ENCODE measurements at places on chromosomes 2 and 18.

GRCh38 chr18:72063001-72063400, 481.1 kb downstream of the CBLN2 start:
- no peak for DNase-seq

GRCh38 chr2:45595721-45596435, 15.2 kb downstream of the SRBD1 start:
- DNase-seq, result no peak

DNA sequence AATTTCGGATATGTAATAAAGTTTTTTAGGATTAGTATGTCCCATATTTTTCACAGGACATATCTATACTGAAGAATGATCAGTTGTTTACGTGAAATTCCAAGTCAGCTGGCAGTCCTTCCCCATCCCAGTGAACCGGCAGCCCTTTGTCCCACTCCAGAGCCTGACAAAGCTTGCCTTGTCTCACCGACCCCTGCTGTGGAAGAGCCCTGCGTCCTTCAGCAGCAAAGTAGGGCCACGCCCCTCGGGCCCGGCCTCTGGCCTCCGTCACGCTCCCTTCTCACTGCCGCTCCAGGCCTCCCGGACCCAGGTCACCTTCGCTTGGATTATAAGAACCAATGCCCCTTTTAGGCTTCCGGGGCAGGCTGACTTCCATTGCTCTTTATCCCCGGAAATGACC, 89.8 kb upstream of the TGIF1 start:
- no peak for DNase-seq

- DNase-seq, result no peak
Observed at GRCh38 chr2:186422226-186422625, 63.8 kb upstream of the ZC3H15 start.

GRCh38 chr2:62631160-62632085, 74.1 kb upstream of the EHBP1 start:
- DNase-seq, result no peak

DNA sequence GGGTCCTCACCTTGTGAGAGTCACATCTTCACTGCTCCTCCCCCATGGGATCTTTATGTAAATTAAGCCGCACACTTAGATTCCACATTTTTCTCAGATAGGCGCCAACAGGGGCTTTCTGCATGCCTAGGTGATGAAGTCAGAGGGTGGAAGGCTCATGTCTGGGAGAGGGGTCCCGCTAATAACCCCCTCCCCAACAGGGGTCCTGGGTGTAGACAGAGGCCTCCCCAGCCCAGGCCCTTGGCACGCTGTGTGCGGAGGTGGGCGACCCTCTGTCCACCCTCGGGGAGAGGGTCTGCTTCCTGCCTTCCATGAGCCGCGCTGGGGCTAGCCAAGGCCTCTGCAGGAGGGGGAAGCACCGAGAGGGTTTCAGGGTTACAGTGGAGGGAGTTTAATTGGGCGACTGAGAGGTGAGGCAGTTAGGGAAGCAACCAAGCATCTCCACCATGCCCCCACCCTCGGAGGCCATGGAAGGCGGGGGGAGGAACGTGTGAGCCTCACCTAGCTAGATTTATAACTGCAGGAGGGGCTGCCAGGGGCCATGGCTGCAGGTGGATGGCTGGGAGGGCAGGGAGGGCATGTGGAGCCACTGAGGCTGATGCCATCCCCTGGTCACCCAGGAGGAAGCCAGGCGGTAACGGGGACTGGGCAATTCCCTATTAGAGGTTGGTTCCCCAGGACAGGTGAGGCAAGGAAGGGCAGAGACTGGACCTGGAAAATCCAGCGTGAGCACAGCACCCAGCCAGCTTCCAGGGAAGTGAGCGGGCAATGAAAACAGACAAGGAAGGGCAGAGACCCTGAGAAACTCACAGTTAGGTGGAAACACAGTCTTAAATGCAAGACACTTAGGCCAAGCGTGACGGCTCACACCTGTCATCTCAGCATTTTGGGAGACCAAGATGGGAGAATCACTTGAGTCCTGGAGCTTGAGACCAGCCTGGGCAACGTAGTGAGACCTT, 7.7 kb upstream of the PXDN start:
- DNase-seq, result no peak

DNA sequence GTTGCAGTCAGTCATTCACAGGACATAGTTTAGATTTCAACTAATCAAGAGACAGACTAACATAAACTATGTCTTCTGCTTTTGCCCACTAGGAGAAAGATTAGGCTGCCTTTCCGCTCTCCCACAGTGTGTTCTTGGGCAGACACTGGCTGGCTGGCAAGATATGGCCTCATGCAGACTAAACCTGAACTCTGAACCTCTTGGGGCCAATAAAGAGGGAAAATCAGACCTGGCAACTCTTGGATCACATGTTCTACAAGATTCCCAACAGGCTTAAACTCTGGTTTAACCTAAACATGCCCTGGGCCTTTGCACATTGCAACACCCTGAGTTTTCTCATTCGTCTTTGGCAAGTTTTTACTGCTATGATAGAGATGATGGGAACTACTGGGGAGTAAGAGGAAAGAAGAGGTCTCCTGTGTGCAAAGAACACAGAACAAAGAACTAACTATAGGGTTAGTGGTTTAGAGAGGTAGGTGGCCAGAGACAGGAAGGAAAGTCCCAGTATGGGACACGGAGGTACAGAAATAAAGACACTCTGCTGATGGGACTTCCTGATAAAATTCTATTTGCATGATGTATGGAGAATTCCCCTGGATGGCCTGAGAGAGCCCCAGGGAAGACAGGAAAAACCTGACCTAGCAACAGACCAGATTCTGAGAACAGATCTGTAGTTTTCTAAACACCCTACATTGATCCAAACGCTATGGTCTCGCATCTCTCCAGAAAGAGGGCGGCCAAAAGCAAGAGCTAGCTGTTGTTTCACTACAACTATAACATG, 2.0 kb upstream of the ATRAID start:
- DNase-seq, result no peak

- no peak for DNase-seq
Observed at GRCh38 chr2:23824777-23825212, 102.1 kb downstream of the ATAD2B start.

DNA sequence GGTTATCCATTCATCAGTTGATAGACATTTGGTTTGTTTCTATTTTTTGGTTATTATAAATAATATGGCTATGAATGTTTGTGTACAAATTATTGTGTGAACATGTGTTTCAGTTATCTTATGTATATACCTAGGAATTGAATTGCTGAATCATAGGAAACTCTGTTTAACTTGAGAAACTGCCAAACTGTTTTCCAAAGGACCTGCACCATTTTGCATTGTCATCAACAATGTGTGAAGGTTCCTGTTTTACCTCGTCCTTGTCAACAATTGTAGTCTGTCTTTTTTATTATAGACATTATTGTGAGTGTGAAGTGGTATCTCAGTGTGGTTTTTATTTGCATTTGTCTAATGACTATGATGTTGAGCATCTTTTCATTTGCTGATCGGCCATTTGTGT, 17.1 kb downstream of the PDK1 start:
- DNase-seq, result no peak

DNA sequence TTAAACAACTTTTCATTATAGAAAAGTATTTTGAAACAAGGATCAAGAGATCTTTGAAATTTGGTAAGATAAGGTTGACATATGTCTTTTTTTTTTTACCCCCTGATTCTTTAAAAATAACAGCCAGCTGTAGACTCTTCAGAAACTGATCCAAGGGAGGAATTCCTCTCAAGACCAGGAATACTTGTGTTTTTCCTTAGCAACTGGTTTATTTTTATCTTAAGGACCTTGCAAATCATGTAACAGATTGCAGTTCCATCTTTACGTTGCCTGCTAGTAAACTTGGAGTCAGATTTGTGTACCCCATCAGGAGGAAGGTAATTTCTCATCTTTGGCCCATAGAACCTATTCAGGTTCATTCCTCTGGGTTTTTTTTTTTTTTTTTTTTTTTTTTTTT, 71.6 kb downstream of the BOLA3 start:
- no peak for DNase-seq

DNA sequence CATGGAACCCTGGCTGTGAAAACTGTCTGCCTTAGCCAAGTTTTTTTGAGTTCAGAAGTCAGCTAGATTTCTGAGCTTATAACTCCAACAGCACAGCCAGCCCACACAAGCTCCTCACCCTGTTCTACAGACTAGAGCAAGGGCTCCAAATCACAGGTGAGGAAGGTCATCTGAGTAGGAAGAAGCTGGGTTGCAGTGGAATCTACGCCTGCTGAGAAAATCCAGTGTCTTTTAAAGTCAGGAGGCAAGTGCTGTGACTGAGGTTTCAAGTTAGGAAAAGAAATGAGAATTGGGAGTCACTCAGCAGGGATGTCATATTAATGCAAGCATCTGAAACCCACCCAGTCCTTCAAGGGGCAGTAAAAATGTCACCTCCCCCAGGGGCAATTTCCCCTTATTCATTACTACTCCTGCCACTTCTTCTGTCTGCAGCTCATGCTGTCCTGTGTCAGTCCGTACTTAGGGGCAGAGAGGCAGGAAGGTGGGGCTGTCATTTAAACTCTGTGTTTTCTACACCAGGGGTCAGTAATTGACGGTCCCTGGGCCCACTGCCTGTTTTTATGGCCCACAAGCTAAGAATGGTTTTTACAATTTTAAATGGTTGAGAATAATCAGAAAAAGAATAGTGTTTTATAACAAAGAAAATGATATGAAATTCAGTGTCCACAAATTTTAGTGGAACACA, 551.1 kb downstream of the BCL11A start:
- DNase-seq, result no peak

- peak; percentile 73 for DNase-seq
Observed at GRCh38 chr18:59697236-59697932, at the start of gene CCBE1. Gene CCBE1 (minus strand): TSS chr18:59697423.

GRCh38 chr2:79774016-79774415, 261.2 kb downstream of the CTNNA2 start:
- DNase-seq, result no peak

GRCh38 chr2:36406296-36406695, 50.7 kb downstream of the CRIM1 start:
- DNase-seq, result no peak

- DNase-seq, result no peak
Observed at GRCh38 chr2:145751629-145752028, 1231.7 kb upstream of the ZEB2 start.

- no peak for DNase-seq
Observed at GRCh38 chr2:234298918-234299317, 198.0 kb downstream of the ARL4C start.

GRCh38 chr2:33735096-33735495, 136.0 kb upstream of the FAM98A start:
- no peak for DNase-seq

DNA sequence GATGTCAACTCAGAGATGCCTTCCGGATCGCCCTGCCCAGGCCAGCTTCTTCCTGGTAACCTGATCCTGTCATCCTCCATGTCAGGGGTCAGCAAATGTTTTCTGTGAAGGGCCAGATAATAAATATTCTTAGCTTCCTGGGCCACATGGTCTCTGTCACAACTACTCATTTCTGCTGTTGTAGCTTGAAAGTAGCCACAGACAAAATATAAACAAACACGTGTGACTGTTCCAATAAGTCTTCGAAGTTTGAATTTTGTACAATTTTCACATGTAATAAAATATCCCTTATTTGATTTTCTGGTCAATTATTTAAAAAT, 35.8 kb downstream of the ANXA4 start:
- no peak for DNase-seq

DNA sequence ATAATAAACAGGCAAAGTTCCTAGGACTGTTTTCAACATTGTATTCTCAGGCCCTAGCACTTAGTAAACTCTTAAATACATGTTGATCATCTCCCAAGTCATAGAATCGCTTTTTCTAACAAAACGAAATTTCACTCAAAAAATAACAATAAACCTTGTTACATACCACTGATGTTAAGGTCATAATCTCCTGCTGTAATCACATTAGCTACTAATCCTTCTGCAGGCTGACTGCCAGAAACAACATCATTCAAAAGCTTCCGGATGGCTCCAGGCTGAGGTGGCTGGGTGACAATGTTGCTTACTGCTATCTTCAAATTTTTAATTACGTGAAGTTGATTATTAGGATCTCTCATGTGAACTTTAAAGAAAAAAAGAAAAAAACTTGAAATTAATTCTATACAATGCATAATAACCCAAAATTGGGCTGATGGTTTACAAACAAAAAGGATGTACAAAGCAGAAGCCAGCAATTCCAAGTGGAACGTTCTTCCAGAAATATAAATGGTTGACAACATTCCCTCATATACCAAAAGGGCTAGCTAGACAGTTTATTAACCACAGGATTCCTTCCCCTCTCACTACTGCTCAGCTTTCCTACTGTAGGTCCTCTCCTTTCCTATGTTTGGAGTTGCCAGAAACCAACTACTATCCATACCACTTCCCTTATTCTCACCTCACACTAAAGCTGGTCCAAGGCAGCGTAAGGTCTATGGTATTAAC, 11.6 kb downstream of the TRAPPC8 start:
- DNase-seq, result no peak

DNA sequence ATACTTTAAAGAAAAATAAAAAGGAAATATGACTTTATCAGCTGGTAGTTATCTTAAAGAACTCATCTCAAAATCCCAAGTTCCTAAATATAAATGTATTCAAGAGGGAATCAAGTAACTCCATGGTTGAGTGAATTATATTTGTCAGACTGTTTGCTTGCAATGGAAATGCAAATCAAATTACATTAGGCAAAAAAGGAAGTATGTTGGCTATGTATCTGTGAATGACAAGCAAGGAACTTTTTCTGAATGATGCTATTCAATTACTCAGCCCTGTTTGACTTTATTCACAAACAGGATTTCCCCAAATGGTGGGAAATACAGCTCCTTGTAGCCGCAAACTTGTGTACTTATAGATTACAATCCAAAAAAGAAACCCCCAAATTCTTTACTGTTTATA, 309.1 kb downstream of the ARL6IP6 start:
- no peak for DNase-seq

GRCh38 chr2:170086117-170086688, 91.7 kb upstream of the MYO3B start:
- DNase-seq, result no peak

DNA sequence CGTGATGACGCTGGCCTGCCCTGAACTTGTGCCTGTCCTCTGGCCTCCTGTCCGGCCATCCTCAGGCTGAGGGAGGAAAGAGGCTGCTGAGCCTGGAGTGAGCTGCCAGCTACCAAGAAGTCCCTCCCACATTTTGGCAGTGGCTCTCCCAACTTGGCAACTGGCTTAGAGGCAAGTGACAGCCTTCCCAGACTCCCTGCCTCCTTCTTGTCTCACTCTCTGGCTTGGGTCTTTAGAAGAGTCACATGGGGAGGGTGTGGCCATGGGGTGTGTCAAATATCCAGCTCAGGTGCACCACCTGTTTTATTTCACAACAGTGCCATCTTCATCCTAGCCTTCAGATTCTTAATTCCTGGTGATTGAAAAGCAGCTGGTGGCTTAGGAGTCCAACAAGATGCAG, 222.9 kb downstream of the PRKCE start:
- DNase-seq, result no peak

Measured in activated T-cell treated with anti-CD3 and anti-CD28 coated beads, Interleukin-2, amount 50 U/mL, for 72 hours (primary cell).